ENCODE measurements at places on chromosomes 1 and 21.

DNA sequence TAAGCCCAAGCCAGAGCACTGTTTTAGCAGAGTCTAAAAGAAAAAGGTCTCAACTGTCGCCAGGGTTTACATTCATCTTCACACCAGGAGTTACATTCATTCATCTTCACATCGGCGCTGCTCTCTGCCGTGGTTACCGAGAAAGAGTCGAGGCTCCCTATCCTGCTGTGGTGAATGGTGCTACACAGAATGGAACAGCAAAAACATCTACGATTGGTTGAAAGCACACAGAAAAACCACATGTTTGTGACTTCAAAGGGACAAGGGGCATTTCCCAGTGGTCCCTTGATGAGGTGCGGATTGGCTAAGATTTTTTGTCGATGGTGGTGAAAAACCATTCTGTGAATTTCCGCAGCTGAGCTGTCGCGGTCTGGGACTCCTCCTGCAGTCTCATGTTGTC is 231.1 kb downstream of the SIPA1L2 start:
- no peak for DNase-seq

DNA sequence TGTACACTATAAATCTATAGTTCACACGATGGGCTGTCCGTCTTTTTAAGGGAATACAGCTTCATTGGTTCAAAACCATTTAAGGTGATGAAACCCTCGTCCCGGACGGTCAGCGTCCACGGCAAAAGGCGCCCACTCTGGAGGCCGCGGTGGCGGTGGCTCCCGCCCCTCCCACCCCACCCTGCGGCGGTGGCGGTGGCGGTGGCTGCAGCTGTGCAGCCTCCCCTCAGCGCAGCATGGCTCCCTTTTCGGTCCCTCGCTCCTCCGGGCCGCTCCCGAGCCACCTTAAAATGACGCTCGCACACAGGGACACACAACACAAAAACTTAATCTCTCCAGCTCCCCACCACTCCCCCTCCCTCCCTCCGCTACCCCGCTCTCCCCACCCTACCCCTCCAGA is 69.1 kb downstream of the WLS start:
- DNase-seq, result no peak

DNA sequence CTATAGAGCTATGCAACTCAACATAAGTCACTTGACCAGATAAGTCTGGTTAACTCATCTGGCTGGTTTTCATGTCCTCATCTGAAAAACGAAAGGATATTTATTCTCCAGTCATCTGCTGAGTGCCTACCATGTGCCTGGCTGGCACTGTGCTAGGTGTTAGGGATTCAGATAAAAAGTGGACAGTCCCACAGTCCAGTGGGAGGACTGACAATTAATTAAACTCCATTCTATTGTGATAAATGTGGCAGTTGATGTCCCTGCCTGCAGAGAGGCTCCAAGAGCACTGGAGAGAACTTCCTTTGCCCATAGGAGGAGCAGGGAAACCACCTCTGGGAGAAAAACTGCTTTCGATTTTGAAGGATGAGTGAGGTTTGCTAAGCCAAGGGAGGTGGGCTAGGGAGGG is 5.4 kb downstream of the NUAK2 start:
- no peak for DNase-seq

DNA sequence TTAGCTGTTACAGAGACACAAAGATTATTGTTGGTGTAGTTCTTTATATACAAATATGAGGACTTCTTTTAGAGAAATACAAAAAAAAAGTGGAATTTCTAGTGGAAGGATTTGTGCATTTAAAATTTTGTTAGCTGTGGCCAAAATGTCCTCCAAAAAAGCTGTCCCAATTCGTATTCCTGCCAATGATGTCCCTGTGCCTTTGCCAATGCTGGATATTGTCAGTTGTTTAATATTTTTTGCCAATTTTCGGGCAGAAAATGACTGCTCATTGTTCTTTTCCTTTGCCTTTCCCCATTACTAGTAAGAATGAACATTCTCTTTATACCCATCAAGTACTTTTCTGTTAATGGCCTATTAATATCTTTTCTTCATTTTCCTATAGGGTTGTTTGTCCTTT is 110.0 kb upstream of the HOOK1 start:
- no peak for DNase-seq

- no peak for DNase-seq
Measured at GRCh38 chr1:238404481-238404880, 513.8 kb upstream of the ZP4 start.

- DNase-seq, result no peak
Measured at GRCh38 chr1:224632921-224633321, 16.8 kb downstream of the CNIH3 start.

DNA sequence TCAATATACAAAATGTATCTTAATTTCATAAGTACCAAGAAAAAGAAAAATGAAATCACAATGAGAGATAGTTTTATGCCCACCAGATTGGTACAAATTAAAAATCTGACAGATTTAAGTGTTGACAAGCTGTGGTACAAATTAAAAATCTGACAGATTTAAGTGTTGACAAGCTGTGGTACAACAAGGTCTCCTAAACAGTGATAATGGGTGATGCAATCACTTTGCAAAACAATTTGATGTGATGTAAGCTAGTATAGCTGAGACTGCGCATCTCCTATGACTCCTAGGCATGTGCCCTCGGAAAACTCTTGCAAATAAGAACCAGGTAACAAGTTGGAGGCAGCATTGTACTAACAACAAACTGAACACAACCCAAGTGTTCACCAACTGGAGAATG is 100.6 kb downstream of the LPAR3 start:
- DNase-seq, result no peak

GRCh38 chr1:66078412-66078811 is 285.7 kb downstream of the PDE4B start:
- DNase-seq, result no peak

DNA sequence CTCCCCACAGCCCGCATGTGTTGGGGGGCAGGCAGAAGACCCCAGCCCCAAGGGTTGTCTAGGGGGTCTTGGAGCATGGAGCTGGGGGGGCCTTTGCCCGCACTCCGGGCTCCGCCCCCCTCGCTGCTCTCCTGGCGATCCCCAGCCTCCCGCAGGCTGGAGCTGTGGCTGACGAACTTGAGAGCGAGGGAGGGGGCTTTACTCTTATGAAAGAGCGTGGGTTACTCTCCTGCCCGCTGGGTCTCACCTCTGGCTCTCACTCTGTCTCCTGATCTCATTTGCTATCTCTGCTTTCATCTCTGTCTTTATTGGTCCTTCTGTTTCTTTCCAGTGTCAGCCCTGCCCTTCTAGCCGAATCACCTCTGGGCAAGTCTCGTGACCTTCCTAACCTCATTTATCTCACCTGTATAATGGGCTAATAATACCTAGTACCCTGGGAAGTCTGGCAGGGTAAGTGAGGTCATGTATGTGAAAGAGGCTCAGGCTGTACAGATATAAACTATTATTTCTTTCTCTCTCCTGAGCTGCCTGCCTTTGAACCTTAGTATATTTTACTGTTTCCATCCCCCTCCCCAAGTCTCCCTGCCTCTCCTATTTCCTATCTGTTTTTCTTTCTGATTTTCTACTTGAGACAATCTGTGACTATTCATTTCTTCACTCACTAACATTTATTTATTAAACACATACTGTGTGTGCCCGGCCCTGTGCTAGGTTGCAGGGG is 731 bp downstream of the EFNA4 start:
- DNase-seq, result no peak

DNA sequence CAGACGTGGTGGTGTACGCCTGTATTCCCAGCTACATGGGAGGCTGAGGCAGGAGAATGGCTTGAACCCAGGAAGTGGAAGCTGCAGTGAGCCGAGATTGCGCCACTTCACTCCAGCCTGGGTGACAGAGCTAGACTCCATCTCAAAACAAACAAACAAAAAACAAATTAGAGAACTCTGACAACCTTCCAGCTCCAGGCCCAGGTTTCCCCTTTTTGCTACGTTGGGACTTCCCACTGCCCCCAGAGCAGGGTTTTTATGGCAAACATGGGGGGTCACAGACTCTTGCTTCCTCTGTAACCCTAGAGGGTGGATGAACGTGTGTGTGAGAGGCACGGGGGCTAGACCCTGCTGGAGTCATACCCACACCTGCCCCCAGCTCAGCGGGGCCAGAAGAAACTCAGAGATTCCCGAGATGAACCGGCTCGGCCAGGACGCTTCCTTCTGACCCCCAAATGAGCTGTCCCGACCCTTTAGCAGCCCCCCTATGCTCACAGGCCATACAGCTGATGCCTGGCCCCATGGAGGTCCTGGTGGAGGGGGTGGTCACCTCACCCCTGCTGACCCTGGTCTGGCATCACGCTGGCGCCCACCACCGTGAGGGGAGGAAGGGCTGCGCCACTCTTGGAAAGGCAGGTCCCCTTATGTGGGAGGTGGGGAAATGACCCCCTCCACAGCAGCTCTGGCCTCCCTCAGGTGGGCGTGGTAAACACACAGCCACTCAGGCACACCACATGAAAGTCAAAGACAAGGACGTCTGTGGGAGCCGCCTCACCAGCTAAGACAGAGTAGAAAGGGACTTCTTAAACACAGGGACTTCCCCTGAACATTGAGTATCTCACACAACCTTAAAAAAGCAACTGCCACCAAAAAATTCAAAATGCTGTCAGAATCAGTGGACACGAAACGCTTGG is 7.1 kb downstream of the GPR157 start:
- no peak for DNase-seq

GRCh38 chr1:209626346-209627026 is 25.7 kb downstream of the LAMB3 start:
- DNase-seq, result no peak

GRCh38 chr1:102241431-102242338 is 245.0 kb upstream of the OLFM3 start:
- no peak for DNase-seq

DNA sequence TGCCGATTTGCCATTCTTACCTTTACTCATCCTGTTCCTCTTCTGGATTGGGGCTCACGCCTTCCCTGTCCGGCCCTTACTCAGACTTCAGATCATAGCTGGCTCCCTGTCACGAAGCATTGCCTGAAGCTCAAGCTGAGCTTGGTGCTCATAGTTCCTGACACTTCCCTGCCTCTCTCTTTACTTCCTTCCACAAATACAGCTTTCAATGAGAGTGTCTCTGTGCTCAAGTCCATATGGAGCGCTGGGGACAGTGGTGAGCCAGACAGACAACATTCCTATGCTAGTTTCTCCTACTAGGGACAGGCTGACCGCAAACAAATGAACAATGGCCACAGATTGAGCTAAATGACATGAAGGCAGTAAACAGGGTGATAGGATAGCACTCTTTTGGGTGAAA is 38.1 kb downstream of the HHAT start:
- DNase-seq, result no peak

- DNase-seq, result no peak
Measured at GRCh38 chr1:20361401-20361800, 70.7 kb downstream of the VWA5B1 start.

GRCh38 chr1:112722601-112723510 is 7.7 kb upstream of the PPM1J start:
- DNase-seq, result no peak

GRCh38 chr21:16357994-16358393 is 628.2 kb downstream of the USP25 start:
- DNase-seq, result no peak

DNA sequence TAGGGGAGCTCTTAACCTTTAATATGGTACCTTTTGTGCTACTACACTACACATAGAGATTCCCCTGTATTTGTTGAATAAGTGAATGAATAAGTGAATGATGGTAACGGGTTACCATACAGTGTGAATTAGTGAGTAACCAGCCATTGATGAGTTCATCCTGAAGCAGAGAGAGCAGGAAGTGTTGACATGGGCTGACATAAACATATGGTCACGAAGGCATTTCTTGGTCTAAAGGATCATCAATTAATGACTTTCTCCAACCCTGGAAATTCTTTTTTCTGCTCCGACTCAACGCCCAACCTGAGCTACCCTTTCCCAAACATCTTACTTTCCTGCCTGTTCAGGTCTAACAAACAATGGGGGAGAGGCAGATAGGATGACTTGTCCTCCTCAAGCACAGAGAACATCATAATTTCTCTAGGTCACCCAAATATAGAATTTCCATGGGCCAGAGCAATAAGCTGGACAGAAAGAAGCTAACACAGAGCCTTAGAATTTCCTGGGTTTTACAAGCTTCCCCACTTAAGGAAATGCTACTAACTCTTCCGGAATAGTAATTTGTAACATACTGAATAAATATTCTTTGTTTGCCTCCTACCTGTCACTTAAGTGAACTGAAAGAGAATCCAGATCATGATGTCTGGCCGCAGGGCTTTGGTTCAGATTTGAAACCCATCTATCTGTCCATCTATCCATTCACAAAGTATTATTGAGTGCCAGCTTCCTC is 114.7 kb upstream of the NGF start:
- DNase-seq, result no peak

GRCh38 chr1:102772831-102773230 is 335.5 kb downstream of the COL11A1 start:
- no peak for DNase-seq

DNA sequence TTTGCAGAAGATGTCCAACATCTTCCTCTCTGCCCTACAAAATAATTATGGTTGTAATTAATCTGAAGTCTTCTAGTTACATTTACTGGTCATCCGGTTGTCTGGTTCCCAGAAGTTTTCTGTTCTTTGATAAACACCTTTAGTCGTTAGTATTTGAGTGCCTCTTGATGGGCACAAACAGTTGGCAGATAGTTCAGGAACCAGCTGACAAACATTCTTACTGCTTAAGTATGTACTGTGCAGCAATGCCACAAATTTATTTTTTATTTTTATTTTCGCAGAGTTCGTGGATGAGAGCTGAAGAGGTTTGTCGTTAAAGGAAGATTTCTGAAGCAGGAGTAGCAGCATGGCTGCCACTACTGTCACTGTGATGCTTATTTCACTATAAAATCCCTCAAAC is 84.7 kb downstream of the RABGAP1L start:
- no peak for DNase-seq

- DNase-seq, result no peak
Measured at GRCh38 chr1:51523931-51524330, 4.9 kb upstream of the EPS15 start.

DNA sequence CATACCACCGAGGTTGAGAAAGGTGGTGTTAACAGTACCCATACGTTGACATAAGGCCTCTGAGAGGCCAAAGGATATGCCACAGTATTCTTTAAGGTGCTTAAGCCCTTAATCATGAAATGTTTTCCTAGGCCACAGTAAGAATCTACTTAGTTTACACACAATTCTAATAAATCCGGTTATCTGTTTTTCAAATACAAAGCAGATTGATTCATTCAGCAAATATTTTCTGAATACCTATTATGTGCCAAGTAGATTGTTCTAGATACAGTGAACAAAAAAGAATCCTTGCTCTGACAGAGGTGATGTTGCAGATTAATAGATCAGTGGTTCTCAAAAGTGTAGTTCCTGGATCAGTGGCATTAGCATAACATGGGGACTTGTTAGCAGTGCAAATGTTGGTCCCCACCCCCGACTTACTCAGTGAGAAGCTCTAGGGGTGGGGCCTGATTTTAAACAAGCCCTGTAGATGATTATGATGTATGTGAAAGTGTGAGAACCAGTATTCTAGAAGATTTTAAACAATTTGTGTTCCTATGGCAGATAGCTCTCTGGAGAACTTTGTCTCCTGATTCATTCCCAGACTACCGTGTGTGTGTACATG is 61.6 kb downstream of the NFIA start:
- no peak for DNase-seq

All from iPS DF 19.7 (cell line).